Bronchial epithelial cell (primary cell): ENCODE measurements at places on chromosomes 5 and 9. TPM values are rescaled to one million over a fixed set of nuclear protein-coding genes. Genes with fewer than 3 reads are reported as not detected.
A peak's percentile ranks its signal among the peaks of the same experiment; 100 is the strongest.

PCDHGC4 gene
- total RNA-seq = 0.53 and 0.90 TPM in 2 replicates

LIX1 gene
- total RNA-seq = not detected in 2 replicates

HTR1A gene
- not detected in 2 replicates for total RNA-seq

RPP25L gene
- total RNA-seq = 45.8 and 49.3 TPM in 2 replicates

DNA sequence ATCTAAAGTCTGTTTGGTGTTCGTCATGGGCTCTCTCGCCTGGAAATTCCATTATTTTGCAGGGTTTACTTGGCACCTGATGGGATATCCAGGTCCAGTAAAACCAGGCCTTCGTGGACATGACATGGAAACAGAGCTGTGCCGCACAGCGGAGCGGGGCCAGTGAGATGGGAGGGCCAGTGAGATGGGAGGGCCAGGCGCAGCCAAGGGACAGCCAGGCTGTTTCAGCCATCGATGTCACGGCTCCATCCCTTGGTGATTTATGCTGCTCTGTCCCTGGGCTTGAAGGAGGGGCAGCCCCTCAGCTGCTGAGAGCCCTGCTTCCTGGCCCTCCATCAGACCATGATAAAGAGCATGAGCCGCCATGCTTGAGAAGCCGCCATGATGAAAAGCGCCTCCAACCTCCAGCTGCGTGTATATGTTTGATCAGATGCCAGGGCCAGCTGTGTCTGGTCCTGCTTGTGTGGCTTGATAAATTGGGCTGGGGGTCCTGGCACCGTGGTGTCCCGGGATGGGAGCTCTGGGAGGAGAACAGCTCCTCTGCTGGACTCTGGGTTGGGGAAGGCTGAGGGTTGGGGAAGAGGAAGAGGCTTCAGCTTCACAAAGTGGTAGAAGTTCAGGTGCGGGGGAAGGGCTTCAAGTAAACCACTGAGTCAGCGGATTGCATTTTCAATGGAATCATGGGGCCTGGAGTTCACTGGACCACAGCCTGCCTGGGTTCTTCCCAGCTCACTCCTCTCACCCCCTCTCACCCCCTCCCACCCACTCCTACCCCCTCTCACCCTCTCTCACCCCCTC lies 6.1 kb upstream of the COL5A1 start:
- DNase-seq = no peak

GRCh38 chr9:94900222-94901018 lies 173.9 kb downstream of the AOPEP start:
- peak; percentile 90 for DNase-seq

DNA sequence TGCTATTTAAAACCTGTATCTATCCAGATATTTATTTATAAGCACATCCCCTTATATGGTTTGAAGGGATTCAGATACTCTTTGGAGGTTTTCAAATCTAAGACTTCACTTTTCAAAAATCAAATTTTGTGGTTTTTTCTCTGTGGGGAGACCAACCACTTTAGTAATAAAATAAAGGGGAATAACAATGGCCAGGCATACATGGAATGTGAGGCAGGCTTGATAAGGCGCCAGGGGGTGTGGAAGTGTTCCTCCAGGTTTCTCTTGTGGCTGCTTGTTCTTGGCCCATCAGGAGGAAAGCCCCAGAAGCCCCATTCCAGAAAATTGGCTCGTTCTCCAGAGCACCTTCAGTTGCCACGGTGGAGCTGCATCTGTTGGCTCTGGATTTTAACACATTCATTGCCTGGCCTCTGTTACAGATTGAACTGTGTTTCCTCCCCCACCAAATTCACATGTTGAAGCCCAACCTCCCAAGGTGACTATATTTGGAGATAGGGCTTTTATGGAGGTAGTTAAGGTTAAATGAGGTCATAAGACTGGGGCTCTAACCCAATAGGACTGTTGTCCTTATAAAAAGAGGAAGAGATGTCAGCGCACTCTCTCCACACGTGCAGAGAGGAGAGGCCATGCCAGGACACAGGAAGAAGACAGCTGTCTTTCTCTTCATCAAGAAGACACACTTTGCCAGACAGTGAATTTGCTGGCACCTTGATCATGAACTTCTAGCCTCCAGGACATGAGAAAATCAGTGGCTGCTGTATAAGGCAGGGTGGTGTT lies 195.9 kb downstream of the TMEM38B start:
- DNase-seq = no peak
